HCEC 1CT (cell line): ENCODE measurements at places on chromosomes 7 and 10.

- no peak for DNase-seq
These were observed 3.5 kb downstream of the AIMP2 start for GRCh38 chr7:6012355-6013104.

- DNase-seq = no peak
These were observed 399.0 kb downstream of the GRID1 start for GRCh38 chr10:85967594-85967993.

GRCh38 chr10:118374404-118374803, 32.3 kb upstream of the FAM204A start:
- DNase-seq = peak; percentile 50

DNA sequence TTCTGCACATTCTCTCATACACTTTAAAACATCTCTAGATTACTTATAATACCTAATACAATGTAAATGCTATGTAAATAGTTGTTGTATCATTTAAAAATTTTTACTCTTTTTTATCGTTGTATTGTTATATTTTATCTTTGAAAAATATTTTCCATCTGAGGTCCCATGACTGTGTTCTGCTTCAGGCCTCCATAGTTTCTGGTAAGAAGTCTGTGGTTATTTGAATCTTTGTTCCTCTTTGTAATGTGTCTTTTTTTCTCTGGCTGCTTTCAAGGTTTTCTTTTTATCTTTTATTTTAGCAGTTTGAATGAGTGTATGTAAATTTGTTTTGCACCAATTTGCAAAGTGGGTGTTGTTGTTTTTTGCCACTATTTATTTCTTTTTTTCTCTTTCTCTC, 263.1 kb downstream of the RPS24 start:
- DNase-seq = no peak

GRCh38 chr10:102167861-102168260, 15.7 kb downstream of the NOLC1 start:
- DNase-seq = no peak

GRCh38 chr10:125137601-125138438, 22.5 kb downstream of the CTBP2 start:
- no peak for DNase-seq

DNA sequence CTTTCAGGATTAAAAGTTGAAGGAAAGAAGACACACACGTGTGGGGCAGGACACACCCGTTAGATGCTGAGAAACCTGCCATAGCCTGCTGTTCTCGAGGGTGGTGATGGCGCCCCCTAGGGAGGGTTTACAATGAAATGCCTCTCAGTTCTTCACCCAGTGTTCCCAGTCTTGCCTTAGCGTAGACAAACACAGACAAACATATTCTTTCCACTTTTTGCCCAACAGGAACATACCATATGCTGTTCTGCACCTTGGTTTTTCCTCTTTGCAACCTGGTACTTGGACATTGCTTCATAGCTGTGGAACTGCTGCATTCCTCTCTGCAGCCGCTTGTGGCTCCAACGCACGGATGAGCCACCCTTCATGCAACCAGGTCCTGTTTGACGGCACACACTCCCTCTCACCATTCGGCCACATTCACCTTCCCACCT, 23.3 kb upstream of the HSPA12A start:
- no peak for DNase-seq

DNA sequence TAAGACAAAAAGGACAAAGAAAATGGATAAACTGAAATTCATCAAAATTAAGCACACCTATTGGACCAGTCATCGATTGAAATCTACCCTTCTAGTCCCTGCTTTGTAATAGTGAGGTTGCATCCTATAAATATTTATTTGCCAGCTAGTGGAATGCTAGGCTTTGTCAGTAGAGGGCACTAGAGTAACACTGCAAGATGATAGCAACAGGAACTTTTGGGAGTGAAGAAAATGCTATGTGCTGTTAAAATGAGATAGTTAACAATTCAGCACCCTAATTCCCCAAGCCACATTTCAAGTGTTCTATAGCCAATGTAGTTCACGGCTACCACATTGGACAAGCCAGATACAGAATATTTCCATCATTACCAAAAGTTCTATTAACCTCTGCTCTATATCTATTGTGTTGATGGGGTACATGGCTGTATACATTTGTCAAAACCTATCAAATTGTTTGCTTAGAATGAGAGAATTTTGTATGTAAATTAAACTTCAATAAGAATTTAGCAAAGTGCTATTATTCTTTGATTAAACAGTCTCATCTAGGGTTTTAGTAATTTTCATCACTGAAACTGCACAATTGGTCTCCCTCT, 69.8 kb downstream of the LSMEM1 start:
- DNase-seq = peak; percentile 66

DNA sequence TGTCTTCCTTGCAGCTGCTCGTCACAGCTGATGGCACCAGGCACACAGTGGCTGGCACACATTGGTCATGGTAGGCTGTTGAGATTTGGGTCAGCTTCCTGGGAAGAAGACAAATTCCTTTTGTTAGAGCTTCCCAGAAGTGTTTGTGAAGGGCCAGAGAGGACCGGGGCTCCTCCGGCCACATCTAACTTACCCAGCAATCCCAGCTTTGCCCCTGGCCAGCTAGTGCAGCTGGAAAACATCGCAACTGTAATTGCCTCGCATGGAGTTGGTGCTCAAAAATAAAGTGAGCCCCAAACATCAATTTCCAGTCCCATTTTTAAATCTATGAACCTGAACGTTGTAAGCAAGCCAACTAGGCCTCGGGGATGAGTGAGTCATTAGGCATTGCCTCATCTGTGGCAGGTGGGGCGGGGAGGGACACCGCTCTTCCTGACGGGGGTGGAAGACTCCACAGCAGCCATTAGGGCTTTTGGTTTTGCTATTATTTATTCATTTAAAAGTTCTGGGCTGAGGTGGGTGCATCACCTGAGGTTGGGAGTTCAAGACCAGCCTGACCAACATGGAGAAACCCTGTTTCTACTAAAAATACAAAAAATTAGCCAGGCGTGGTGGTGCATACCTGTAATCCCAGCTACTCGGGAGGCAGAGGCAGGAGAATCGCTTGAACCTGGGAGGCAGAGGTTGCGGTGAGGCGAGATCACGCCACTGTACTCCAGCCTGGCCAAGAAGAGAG, 12.4 kb downstream of the CPA5 start:
- DNase-seq = peak; percentile 84

GRCh38 chr10:43380610-43381222, 9.3 kb downstream of the FXYD4 start:
- no peak for DNase-seq

- DNase-seq = no peak
These were observed 30.7 kb downstream of the FGF8 start for GRCh38 chr10:101745074-101745696.

GRCh38 chr7:155660758-155661093, 16.3 kb downstream of the RBM33 start:
- DNase-seq = no peak

DNA sequence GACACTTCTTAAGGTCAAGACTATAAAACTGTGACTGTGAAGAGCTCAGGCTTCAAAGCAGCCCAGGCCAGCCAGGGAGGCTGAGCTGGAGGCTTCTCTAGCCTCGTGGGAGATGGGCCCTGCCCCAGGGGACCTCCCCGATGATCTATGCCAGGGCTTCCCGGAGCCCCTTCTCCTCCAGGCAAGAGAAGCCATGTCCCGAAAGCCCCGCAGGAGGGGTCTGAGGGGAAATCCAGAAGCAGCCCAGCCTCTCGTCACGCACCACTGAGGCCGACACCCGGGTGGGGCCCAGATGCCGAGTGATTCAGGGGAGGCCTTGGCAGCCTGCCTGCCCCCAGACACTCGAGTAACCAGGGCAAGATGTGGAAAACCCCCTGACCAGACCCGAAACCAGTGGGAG, 63.7 kb downstream of the PROSER2 start:
- DNase-seq = no peak

DNA sequence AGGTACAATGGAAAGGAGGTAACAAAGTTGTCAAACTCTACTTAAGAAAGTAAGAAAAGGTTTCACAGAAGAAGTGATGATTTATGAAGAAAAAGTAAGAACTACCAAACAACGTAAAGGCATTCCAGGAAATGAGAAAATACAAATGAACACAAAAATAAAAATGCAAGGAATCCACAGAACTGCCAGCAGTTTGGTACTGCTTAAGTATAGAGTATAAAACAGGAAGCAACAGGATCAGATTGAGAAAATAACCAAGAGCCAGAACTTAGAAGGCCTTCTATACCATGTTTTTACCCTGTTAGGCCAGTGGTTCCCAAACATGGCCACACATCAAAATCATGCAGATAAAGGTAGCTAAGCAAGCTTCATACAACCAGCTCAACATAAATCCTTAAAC, 9.2 kb downstream of the NDUFA5 start:
- DNase-seq = no peak

DNA sequence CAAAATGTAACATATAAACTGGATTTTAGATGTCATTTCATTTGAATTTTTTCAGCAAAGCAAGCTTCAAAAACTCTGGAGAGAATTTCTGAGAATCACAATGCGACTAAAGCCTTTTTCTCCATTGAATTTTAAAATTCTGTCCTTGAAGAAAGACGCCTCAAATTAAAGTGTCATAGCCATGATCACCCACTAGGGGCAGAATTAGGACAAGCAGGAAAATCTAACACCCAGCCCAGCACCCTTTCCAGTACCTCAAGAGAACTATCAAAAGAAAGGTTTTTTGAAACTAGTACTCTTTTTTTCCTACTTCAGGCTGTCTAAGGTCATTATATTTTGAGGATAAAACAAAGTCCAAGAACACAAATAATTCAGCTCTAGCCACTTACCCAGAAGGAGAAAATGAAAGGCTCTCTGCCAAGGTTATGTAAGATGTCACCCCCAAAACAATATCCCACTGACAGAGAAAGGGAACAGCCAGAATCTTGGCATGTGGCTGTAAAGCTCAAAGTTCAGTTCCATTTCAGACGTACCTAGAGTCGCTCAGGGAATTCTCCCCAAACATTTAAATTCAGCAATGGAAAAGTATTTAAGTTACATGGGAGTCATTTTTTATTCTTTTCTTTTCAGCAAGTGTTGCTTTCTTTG, 299.4 kb downstream of the SNX13 start:
- peak; percentile 42 for DNase-seq

DNA sequence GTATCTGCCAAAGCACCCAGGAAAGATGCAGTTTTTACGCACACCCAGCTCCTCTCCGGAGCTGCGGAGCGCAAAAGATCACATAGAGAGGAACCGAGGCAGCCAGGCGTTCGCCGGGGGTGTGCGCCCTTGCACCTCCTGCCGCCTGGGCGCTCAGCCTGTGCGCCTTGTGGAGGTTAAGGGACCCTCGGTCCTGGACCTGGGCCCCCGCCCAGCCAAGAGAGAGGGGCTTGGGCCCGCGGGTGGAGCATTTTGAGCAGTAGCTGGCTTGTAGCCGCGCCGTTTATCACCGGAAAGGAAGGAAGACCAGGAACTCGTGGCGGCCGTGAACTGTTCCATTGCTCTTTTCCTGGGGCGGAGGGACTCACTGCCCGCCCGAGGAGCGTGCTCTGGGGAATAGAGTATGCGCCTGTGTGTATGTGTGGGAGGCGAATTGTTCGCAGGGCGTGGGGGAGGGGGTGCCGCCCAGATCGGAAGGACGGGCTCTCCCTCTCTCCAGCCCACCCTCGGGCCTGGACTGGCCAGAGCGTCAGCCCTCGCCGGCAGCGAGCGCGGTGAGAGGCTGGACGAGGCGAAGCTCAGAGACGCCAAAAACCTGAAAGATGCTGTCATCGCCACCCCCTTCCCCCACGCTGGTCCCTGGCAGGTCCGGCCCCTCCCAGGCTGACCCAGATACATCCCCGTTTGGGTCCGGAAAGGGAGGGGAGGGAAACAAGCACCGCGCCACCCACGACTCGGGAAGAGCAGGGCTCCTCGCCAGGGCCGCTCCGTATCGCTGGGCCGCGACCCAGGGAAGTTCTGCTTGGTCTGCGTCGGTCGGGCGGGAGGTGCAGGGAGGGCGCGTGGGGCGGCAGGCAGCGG, 1.2 kb upstream of the WNT2 start:
- DNase-seq = no peak

DNA sequence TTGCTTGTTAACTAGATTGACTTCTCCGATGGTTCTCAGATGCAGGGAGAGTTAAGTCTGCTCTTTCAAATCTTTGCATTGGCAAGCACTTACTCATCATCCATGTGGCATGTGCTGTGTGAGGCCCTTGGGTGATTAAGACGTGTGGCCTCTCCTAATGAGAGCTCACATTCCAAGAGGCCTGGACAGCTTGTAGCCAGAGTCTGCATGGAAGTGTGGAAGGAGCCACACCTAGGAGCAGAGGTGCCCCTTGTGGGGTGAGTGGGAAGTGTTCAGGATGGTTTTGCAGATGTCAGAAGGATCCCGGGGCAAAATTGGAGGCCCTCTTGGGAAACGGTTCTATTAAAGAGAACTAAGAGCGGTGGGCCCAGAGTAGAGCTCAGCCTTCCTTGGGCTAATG, 225.9 kb downstream of the PAXIP1 start:
- no peak for DNase-seq

- peak; percentile 87 for DNase-seq
These were observed 120.7 kb downstream of the SRPK2 start for GRCh38 chr7:105268056-105268455.

GRCh38 chr7:151319189-151319588, 22.4 kb upstream of the NUB1 start:
- DNase-seq = no peak

DNA sequence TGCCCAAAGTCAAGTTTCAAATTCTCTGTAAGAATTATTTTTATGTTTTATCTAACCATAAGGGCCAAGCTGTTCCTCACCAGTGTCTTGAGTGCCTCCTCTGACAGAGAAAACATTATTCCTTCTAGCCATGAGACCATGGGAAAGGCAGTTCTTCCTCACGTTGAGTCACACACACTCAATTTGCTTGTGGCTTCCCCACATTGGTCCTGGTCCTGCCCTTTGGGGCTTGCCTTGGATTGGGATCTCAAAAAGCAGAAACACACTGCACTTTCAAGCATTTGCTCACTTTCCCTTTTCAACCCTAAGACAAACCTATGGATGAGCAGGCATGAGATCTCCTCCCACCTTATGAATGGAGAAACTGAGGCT, 248.3 kb upstream of the IGFBP3 start:
- DNase-seq = no peak

- DNase-seq = peak; percentile 80
These were observed 169.3 kb downstream of the FAM107B start for GRCh38 chr10:14605231-14605925.

DNA sequence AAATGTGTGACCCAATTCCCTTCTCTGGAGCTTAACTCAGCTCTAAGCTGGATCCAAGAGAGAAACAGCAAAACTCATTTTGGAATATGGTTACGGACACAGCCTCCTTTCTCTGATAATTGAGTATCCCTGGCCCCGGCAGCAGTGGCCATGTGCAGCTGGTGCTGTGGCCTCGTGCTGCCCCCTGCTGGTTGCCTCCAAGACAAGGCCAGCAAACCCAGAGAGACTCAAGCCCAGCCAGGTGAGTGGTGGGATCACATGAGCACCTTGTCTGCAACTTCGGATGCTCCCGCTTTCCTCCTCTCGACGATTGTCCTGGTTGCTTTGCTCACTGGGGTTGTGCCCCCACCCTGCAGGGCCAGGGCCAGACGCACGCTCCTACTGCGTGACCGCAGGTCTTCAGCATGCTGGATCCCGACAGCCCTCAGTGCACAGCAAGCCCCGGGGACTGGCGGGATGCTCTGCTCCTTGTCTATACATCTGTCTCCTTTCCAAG, 19.4 kb downstream of the SFTPD start:
- peak; percentile 36 for DNase-seq

GRCh38 chr7:129740574-129741410, 129.3 kb downstream of the NRF1 start:
- DNase-seq = no peak
